ENCODE measurements at places on chromosomes 11 and 22.

DNA sequence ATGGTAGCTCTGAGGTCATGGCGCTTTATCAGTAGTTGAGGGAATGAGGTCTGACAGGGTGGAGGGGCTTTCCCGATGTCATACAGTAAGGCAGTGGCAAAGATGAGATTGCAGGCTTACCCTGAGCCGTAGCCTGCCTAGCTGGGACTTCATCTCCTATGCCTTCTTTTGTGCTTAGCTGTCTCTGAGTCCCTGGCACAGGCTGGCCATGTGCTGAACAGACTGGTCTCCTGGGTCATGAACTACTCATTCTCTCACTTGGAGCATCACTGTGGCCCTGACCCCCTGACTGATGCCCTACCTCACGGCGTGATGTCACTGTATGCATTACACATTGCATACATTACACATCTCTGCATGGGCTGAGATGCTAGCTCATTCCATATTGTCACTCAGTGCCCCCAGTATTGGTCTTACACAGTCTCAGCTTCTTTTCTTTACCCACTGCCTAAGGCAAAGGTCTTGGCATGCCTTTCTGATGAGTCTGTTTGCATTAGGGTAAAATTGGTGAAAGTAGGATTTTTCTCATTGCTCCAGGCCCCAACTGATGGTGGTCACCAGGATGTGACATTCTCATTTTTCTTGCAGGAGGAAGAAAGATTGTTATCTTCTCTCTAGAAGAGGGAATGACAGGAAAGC lies 389.4 kb upstream of the CADM1 start:
- DNase-seq = no peak

- DNase-seq = no peak
Observed at GRCh38 chr11:129192150-129192549, at the start of gene ARHGAP32. ARHGAP32 (minus strand) TSS chr11:129192325; CDS start chr11:129192198, 127 bp downstream.

DNA sequence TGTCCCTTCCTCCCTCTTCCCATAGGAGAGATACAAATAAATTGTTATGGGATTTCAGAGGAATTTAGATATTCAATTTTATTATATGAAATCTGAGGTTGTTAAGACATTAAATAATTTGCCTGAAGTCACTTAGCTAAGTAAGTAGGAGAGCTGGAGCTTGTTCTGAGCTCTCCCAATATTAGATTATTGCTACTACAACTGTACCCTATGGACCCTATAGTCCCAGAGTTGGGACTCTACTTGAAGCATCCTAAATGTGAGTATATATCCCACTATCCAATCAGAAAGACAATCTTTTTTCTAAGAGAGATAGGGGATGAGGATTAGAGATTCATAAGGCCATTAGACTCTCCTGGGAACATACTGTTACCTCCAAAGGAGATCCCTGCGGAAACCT lies 1130.0 kb downstream of the DLG2 start:
- no peak for DNase-seq

- DNase-seq = no peak
Observed at GRCh38 chr22:31628969-31629708, 32.9 kb downstream of the PISD start.

DNA sequence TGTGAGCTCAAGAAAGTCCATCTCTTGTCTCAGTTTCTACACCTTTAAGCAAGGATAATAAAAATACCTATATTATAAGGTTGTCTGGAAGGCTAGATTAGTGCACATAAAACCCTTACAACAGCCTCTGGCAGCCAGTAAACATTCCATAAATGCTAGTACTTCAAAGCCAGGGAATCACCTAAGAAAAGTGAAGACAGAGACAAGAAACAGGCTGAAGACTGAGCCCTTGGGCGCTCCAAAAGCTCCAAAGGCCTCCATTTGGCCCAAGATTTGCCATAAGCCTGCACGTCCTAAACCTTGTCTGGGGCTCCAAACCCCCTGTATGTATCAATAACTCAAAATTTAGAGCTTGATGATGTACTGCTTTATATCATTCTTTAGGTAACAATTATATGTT lies 52.2 kb upstream of the AKIP1 start:
- no peak for DNase-seq

DNA sequence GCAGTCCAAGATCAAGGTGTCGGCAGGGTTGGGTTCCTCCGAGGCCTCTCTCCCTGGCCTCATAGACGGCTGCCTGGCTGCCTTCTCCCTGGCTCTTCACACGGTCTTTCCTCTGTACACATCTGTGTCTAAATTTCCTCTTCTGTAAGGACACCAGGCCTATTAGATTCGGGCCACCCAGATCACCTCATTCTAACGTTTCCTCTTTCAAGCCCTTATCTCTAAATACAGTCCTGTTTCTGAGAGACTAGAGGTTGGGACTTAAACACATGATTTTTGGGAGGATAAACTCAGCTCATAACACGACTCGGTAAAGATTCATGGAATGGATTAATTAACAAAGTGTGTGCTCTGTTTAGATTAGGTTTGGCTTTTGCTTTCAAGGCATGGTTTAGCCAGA lies 136.0 kb upstream of the SORL1-AS1 start:
- no peak for DNase-seq

- no peak for DNase-seq
Observed at GRCh38 chr11:24543771-24544170, 46.9 kb downstream of the LUZP2 start.

All from GM13977 (cell line).